Camera-type eye (tissue), 1 donor: ENCODE measurements at places on chromosomes 2 and 18. TPM values are rescaled to one million over a fixed set of nuclear protein-coding genes. Genes with fewer than 3 reads are reported as not detected.

DYNC2LI1 gene
- total RNA-seq = 65.7 TPM

CYP20A1 gene
- 42.8 TPM for total RNA-seq

CRYBA2 gene
- 1,526 TPM for total RNA-seq

SPDYA gene
- total RNA-seq = 3.7 TPM

ORC2 gene
- total RNA-seq = 28.0 TPM

LAMA1 gene
- 34.4 TPM for total RNA-seq

IL36A gene
- not detected for total RNA-seq

IKZF2 gene
- 29.0 TPM for total RNA-seq

NEURL3 gene
- total RNA-seq = 0.27 TPM

AAK1 gene
- total RNA-seq = 59.2 TPM

SIX3 gene
- total RNA-seq = 35.2 TPM

SDC1 gene
- total RNA-seq = 33.8 TPM

PTPN18 gene
- total RNA-seq = 30.5 TPM

TANC1 gene
- total RNA-seq = 67.7 TPM

OTX1 gene
- 6.4 TPM for total RNA-seq

KIF3C gene
- 30.7 TPM for total RNA-seq

ALPG gene
- not detected for total RNA-seq

NOL4 gene
- total RNA-seq = 72.9 TPM

CERS6 gene
- 73.3 TPM for total RNA-seq

COL3A1 gene
- total RNA-seq = 7,166 TPM

ZNF512 gene
- total RNA-seq = 95.4 TPM

ESPNL gene
- total RNA-seq = 1.2 TPM

LOXHD1 gene
- total RNA-seq = 0.77 TPM

MOCOS gene
- 1.2 TPM for total RNA-seq

COL4A4 gene
- total RNA-seq = 11.7 TPM

TMEM127 gene
- total RNA-seq = 23.3 TPM

EPB41L3 gene
- total RNA-seq = 103 TPM

INPP4A gene
- total RNA-seq = 46.2 TPM

KCNF1 gene
- 6.8 TPM for total RNA-seq

CYP27A1 gene
- 30.0 TPM for total RNA-seq

DYSF gene
- total RNA-seq = 16.5 TPM

ACMSD gene
- total RNA-seq = not detected

B3GNT7 gene
- 3.4 TPM for total RNA-seq

CFC1 gene
- total RNA-seq = 0.55 TPM

CYTIP gene
- 1.8 TPM for total RNA-seq

CYBRD1 gene
- 119 TPM for total RNA-seq

MAP2 gene
- total RNA-seq = 267 TPM

GALNT14 gene
- total RNA-seq = 2.2 TPM

RNF125 gene
- 4.1 TPM for total RNA-seq

DAW1 gene
- total RNA-seq = 0.44 TPM

LHCGR gene
- 8.3 TPM for total RNA-seq

VWC2L gene
- 11.5 TPM for total RNA-seq

TMEM131 gene
- 63.3 TPM for total RNA-seq

RIF1 gene
- 98.9 TPM for total RNA-seq

CCDC68 gene
- total RNA-seq = 14.3 TPM

GTF2A1L gene
- total RNA-seq = 17.0 TPM

SLC4A5 gene
- total RNA-seq = 36.3 TPM

CD302 gene
- total RNA-seq = 28.5 TPM
